A673 (cell line): ENCODE measurements at places on chromosomes 3 and 15.

- no peaks in the 10 kb centered on the region for H3K27me3 ChIP-seq
- H3K27ac ChIP-seq, result no peak overlapping the region
- H3K4me3 ChIP-seq, result no peak overlapping the region
Measured at GRCh38 chr3:171804618-171805389, 5.5 kb downstream of the PLD1 start.

GRCh38 chr15:89783861-89784685 lies 7.9 kb downstream of the MESP2 start:
- no peaks in the 10 kb centered on the region for H3K4me1 ChIP-seq
- no peak overlapping the region for H3K27ac ChIP-seq
- H3K4me3 ChIP-seq, result no peak overlapping the region

DNA sequence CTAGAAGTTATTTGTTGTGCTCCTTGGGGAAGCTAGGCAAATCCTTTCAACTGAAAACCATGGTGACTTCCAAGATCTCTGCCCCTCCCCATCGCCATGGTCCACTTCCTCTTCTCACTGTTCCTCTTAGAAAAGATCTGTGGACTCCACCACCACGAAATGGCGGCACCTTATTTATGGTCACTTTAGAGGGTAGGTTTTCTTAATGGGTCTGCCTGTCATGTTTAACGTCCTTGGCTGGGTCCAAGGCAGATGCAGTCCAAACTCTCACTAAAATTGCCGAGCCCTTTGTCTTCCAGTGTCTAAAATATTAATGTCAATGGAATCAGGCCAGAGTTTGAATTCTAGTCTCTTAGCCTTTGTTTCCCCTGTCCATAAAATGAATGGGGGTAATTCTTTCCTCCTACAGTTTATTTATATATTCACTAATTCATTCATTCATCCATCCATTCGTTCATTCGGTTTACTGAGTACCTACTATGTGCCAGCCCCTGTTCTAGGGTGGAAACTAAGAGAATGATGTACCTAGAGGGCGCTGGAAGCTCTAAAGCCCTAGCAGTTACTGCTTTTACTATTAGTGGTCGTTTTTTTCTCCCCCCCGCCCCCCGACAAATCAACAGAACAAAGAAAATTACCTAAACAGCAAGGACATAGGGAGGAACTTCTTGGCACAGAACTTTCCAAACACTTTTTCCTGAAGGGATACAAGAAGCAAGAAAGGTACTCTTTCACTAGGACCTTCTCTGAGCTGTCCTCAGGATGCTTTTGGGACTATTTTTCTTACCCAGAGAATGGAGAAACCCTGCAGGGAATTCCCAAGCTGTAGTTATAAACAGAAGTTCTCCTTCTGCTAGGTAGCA lies 657 bp downstream of the PATL2 start:
- H3K4me3 ChIP-seq, result peak overlapping the region; percentile 88
- H3K4me1 ChIP-seq, result peaks cover 23% of the 10 kb centered on the region
- no peaks in the 10 kb centered on the region for H3K27me3 ChIP-seq
- DNase-seq, result no peak

GRCh38 chr3:118884748-118885206 lies 149.9 kb downstream of the IGSF11 start:
- peaks cover 14% of the 10 kb centered on the region for H3K27me3 ChIP-seq
- DNase-seq, result peak; percentile 66

- no peak overlapping the region for H3K27ac ChIP-seq
- no peaks in the 10 kb centered on the region for H3K36me3 ChIP-seq
- no peak overlapping the region for H3K4me3 ChIP-seq
Measured at GRCh38 chr15:72887376-72887775, 103.8 kb upstream of the ADPGK start.

DNA sequence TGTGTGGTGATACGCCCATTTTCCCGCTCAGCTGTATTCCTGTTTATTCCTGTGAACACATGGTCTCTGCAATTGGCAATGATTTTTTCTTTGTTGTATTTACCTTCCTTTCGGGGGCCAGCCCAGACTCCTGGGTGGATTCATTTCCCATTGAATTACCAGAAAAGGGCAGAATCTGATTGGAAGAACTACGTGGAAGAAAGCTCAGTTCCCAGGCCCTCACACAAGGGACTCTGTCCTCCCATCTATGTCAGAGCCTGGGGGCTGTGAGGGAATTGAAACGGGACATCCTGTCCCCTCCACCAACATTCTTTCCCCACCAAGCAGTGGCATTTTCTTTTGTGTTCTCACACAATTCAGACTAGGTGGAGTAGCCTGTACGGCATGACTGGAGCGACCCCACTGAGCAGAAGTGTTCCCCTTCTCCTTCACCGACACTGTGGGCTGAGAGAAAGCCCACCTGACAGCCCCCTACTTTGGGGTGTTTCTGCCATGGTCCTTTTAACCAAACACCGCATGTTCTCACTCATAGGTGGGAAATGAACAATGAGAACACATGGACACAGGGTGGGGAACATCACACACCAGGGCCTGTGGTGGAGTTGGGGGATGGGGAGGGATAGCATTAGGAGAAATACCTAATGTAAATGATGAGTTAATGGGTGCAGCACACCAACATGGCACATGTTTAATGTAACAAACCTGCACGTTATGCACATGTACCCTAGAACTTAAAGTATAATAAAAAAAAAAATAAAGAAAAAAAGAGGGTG lies 32.1 kb upstream of the RFTN1 start:
- H3K27ac ChIP-seq, result no peak overlapping the region
- H3K4me1 ChIP-seq, result peaks cover 4% of the 10 kb centered on the region
- peaks cover 4% of the 10 kb centered on the region for H3K27me3 ChIP-seq
- DNase-seq, result no peak
- no peak overlapping the region for H3K4me3 ChIP-seq
- no peaks in the 10 kb centered on the region for H3K36me3 ChIP-seq

GRCh38 chr3:188510366-188510765 lies 356.4 kb downstream of the LPP start:
- H3K27ac ChIP-seq, result peak overlapping the region; percentile 85
- peak; percentile 52 for DNase-seq
- peaks cover 54% of the 10 kb centered on the region for H3K4me1 ChIP-seq
- H3K36me3 ChIP-seq, result no peaks in the 10 kb centered on the region
- no peak overlapping the region for H3K4me3 ChIP-seq

DNA sequence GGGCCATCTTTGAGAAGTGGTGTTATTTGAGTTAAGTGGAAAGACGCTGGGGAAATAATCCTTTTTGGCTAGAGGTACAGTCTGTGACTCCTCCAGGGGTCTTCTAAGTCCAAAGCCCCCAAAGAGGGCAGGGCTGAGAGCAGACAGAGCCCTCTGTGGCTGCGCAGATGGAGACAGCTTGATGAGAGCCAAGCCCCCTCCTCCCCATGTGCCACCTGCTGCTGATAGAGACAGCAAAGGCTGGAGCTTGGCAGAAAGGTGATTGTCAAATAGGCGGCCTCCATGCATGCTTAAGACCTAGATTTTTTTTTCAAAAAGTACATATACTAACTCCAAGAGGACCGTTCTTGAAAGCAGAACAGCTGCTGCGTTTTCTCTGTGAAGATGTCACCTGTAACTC lies 72.4 kb downstream of the CRYGS start:
- no peaks in the 10 kb centered on the region for H3K36me3 ChIP-seq
- no peak for DNase-seq
- H3K27ac ChIP-seq, result no peak overlapping the region
- no peak overlapping the region for H3K4me3 ChIP-seq
- peaks cover 5% of the 10 kb centered on the region for H3K27me3 ChIP-seq

GRCh38 chr3:187296058-187296457 lies 4.5 kb upstream of the MASP1 start:
- H3K36me3 ChIP-seq, result no peaks in the 10 kb centered on the region
- no peak overlapping the region for H3K4me3 ChIP-seq

GRCh38 chr3:197541756-197542539 lies 13.8 kb downstream of the BDH1 start:
- peak overlapping the region; percentile 6 for H3K27ac ChIP-seq
- no peaks in the 10 kb centered on the region for H3K27me3 ChIP-seq
- peaks cover 2% of the 10 kb centered on the region for H3K36me3 ChIP-seq

GRCh38 chr15:90885432-90886290 lies 1.4 kb downstream of the FES start:
- no peaks in the 10 kb centered on the region for H3K4me1 ChIP-seq
- no peaks in the 10 kb centered on the region for H3K27me3 ChIP-seq
- H3K27ac ChIP-seq, result no peak overlapping the region
- H3K36me3 ChIP-seq, result peaks cover 11% of the 10 kb centered on the region
- H3K4me3 ChIP-seq, result no peak overlapping the region

GRCh38 chr3:41324156-41324475 lies 124.8 kb downstream of the CTNNB1 start:
- H3K27ac ChIP-seq, result no peak overlapping the region
- H3K27me3 ChIP-seq, result no peaks in the 10 kb centered on the region
- H3K36me3 ChIP-seq, result no peaks in the 10 kb centered on the region
- no peaks in the 10 kb centered on the region for H3K4me1 ChIP-seq

- no peak overlapping the region for H3K4me3 ChIP-seq
- DNase-seq, result no peak
- H3K27me3 ChIP-seq, result no peaks in the 10 kb centered on the region
- H3K36me3 ChIP-seq, result no peaks in the 10 kb centered on the region
- H3K4me1 ChIP-seq, result peaks cover 34% of the 10 kb centered on the region
- no peak overlapping the region for H3K27ac ChIP-seq
Measured at GRCh38 chr15:69071260-69071659, 56.8 kb downstream of the NOX5 start.

DNA sequence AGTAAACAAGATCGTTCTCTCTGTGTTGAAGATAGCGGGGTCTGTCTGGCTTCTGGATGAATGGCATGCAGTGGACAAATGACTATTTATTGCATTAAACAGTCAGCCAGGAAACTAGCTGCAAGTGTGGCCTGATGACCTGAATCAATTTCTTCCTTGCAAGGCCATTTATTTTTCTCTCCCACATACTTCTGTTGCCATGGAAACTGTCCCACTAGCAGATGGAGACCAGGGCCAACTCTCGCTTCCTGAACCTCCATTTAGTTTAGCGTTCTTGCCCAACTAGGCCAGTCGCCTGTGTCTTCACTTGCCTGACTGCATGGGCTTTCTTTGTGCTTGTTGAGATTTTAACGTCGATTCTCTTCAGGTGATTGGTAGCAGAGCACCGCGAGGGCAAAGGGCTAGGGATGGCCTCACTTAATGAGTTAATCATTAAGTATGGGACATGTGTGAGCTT lies 27.6 kb downstream of the LMCD1 start:
- DNase-seq, result no peak
- peaks cover 7% of the 10 kb centered on the region for H3K27me3 ChIP-seq
- H3K27ac ChIP-seq, result no peak overlapping the region
- H3K4me3 ChIP-seq, result no peak overlapping the region
- H3K36me3 ChIP-seq, result no peaks in the 10 kb centered on the region
- H3K4me1 ChIP-seq, result no peaks in the 10 kb centered on the region

GRCh38 chr3:60308808-60309207 lies 942.4 kb downstream of the FHIT start:
- no peaks in the 10 kb centered on the region for H3K4me1 ChIP-seq
- no peak overlapping the region for H3K4me3 ChIP-seq
- H3K27me3 ChIP-seq, result no peaks in the 10 kb centered on the region
- no peaks in the 10 kb centered on the region for H3K36me3 ChIP-seq
- H3K27ac ChIP-seq, result no peak overlapping the region

- no peaks in the 10 kb centered on the region for H3K4me1 ChIP-seq
- no peak for DNase-seq
Measured at GRCh38 chr15:88255484-88256278, 858 bp downstream of the NTRK3 start.

DNA sequence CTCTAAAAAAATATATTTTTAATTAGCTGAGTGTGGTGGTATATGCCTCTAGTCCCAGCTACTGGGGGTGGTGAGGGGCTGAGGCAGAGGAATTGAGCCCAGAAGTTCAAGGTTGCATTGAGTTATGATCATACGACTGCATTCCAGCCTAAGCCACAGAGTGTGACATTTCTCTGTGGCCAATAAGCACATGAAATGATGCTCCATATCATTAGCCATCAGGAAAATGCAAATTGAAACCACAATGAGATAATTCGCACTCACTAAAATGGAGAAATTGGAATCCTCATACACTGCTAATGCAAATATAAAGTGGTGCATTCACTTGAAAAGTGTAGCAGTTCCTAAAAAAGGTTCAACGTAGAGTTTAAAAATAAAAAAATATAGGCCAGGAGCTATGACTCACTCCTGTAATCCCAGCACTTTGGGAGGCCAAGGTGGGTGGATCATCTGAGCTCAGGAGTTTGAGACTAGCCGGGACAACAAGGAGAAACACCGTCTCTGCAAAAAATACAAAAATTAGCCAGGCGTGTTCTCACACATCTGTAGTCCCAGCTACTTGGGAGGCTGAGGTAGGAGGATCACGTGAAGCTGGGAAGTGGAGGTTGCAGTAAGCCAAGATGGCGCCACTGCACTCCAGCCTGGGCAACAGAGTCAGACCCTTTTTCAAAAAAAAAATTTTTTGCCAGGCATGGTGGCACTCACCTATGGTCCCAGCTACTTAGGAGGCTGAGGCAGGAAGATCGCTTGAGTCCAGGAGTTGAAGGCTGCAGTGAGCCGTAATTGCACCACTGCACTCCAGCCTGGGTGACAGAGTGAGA lies 35.2 kb downstream of the IFT122 start:
- no peak overlapping the region for H3K4me3 ChIP-seq
- no peaks in the 10 kb centered on the region for H3K4me1 ChIP-seq
- DNase-seq, result no peak
- H3K36me3 ChIP-seq, result peaks cover 23% of the 10 kb centered on the region

DNA sequence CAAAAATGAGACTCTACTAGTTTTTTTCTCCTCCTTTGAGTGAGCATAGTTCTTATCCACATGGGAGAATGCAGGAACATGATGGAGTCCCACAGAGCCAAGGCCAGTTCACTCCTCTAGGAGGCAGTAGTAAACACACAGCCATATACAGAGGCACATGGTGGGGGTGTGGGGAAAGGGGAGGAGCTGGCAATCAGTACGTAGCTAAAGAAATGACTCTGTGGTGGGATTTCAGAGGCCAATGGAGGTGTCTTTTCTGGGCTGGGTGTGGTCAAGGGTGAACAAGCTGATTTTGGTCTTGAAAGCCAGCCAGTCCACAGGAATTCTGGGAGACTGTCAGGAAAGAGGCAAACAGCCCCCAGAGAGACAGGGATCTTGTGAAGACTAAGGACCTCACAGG lies 6.6 kb upstream of the RAB11A start:
- H3K4me3 ChIP-seq, result no peak overlapping the region
- H3K4me1 ChIP-seq, result no peaks in the 10 kb centered on the region

- H3K4me1 ChIP-seq, result peaks cover 33% of the 10 kb centered on the region
- H3K27ac ChIP-seq, result no peak overlapping the region
- no peaks in the 10 kb centered on the region for H3K36me3 ChIP-seq
- no peak for DNase-seq
- H3K27me3 ChIP-seq, result no peaks in the 10 kb centered on the region
- H3K4me3 ChIP-seq, result no peak overlapping the region
Measured at GRCh38 chr3:102230057-102230456, 204.8 kb upstream of the ZPLD1 start.

GRCh38 chr3:42662037-42662812 lies 8.7 kb downstream of the ZBTB47 start:
- no peaks in the 10 kb centered on the region for H3K4me1 ChIP-seq
- H3K4me3 ChIP-seq, result no peak overlapping the region
- DNase-seq, result no peak
- no peak overlapping the region for H3K27ac ChIP-seq
- H3K27me3 ChIP-seq, result no peaks in the 10 kb centered on the region

GRCh38 chr3:193821151-193821668 lies 228.2 kb downstream of the OPA1 start:
- H3K4me3 ChIP-seq, result no peak overlapping the region
- no peak for DNase-seq
- no peaks in the 10 kb centered on the region for H3K36me3 ChIP-seq
